Ureter (tissue), 1 donor: ENCODE measurements at places on chromosomes 12 and 14. TPM values are rescaled to one million over a fixed set of nuclear protein-coding genes. Genes with fewer than 3 reads are reported as not detected.
A peak's percentile ranks its signal among the peaks of the same experiment; 100 is the strongest.

- no peak for DNase-seq
Measured at GRCh38 chr12:50620978-50621360, 116.2 kb downstream of the DIP2B start.

- DNase-seq, result no peak
Measured at GRCh38 chr14:101594511-101595148, 33.3 kb downstream of the DIO3 start.

DNA sequence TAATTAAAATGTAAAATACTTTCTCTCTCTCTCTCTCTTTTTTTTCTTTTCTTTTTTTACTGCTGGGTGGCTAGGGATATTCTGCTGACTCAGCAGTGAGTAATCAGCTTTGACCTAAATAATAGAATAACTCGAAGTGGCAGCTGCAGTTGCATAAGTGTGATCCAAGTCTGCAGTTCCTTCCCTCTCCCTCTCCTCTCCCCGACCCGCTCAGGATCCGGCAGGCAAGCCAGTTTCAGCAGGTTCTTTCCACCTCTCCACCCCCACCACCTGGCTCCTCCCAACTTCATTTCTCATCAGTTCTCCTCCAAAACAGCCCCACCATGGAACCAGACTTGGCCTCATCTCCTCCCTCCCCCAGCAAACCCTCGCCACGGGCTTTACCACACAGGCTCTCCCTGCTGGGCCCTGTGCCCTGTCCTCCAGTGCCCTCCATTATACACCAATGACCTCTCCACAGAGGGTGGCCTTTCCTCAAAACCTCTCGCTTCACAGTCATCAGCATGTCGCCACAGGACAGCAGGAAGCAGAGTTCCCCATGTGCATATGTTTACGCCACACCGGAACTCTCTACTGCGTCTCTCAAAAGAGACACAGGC lies 22.4 kb downstream of the SLC7A8 start:
- DNase-seq, result peak; percentile 88

GRCh38 chr14:102768223-102769048 lies 8.8 kb upstream of the TRAF3 start:
- DNase-seq, result no peak

TMEM179 gene
- 0.86 TPM for total RNA-seq
